Uterus (tissue), 4 donors: ENCODE measurements at places on chromosomes 1 and 21. TPM values are rescaled to one million over a fixed set of nuclear protein-coding genes. Genes with fewer than 3 reads are reported as not detected.
A peak's percentile ranks its signal among the peaks of the same experiment; 100 is the strongest.

KCNJ6 gene
- total RNA-seq: 0.62 TPM

RHD gene
- total RNA-seq: not detected

DNAH14 gene
- total RNA-seq: under 0.01 TPM

GRCh38 chr1:6602669-6603237, at the start of gene KLHL21:
KLHL21 (minus strand) TSS chr1:6602869; CDS start chr1:6602817, 52 bp downstream.
- no peaks in the 10 kb centered on the region for H3K27me3 ChIP-seq
- peak within 1 kb of the TSS; percentile 74 for H3K4me3 ChIP-seq

DNA sequence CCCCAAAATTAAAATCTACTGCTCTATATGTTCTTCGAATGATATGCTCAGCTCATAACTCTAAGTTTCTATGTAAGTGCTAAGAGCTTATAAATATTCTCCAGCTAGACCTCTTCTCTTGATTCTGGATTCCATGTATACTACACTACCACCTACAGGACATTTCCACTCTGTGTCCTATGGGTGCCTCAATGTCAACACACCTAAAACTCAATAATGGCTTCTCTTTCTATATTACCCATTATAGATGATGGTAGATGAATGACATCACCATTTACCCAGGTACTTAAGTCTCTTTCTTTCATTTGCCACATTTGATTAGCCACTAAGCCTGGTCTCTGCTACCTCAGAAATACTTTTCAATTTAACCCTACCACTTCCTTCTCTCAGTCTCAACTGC, 41.3 kb downstream of the TBX19 start:
- H3K4me1 ChIP-seq: peaks cover 13% of the 10 kb centered on the region
- no peak for DNase-seq
- H3K36me3 ChIP-seq: no peaks in the 10 kb centered on the region
